ELR (cell line): ENCODE measurements at places on chromosomes 4 and X.
A peak's percentile ranks its signal among the peaks of the same experiment; 100 is the strongest.

DNA sequence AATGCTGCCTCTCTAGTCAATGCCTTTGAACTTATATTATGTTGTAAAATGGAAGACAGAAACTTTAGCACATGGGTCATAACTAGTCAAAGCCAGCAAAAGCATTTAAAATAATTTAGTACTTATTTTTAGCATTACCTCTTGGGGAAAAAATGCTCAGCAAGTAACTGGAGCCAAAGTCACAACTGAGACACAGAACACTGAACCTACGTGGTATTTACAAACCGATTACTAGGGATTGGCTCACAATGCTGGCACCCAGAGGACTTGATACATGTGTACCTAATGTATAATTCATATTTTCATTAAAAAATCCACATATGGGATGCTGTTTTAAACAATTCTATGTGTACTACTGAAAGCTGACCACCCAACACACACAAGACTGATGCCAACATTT lies 38.4 kb downstream of the PHKA2 start:
- DNase-seq = no peak

DNA sequence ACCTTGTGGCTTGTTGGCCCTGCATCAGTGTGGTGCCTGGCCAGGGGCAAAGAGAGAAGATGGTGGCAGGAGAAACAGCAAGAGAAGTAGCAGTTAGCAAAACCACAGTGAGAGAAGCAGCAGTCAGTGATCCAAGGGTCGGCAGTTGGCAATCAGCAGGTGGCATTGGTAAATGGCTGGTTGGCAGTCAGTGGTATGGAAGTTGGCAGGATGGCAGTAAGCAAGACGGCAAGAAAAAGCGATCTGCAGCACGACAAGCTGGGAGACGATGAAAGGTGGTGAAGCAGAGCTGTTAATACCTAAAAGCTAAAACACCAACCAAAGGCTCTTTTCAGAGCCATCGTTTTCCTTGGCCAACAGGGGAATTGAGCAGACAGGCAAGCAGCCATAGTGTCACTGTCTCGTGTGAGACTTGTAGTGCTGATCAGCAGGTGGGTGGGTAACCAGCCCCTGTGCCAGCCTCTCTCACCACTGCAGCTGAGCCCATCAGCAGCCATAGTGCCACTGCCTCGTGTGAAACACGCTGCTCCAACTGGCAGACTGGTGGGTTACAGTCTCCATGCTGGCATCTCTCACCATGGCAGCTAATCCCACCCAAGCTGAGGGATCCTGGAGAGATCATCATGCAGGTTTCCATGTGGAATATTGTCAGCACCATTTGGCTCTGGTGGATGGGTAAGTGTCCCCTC lies 2078.4 kb downstream of the PCDH7 start:
- DNase-seq = no peak

DNA sequence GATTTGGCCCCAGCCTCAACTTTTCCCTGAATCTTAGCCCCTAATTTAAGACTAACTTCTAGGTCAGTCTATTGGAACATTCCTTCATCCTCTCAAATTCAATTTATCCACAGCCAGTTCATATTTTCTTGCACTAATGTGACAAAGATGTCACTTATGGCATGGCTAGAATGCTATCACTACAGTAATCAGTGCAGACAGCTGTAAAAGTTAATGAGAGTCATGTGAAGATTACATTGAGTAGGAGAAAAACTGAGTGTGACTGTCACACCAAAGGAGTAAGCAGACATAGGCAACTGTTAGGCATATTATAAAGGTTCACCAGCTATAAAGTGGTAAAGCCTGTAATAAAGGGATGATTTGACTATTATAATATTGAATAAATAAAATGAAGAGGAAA lies 42.6 kb downstream of the GABRG1 start:
- no peak for DNase-seq

GRCh38 chrX:94511564-94511963 lies 837.6 kb downstream of the FAM133A start:
- no peak for DNase-seq

GRCh38 chr4:75025431-75025830 lies 92.5 kb downstream of the PARM1 start:
- no peak for DNase-seq

DNA sequence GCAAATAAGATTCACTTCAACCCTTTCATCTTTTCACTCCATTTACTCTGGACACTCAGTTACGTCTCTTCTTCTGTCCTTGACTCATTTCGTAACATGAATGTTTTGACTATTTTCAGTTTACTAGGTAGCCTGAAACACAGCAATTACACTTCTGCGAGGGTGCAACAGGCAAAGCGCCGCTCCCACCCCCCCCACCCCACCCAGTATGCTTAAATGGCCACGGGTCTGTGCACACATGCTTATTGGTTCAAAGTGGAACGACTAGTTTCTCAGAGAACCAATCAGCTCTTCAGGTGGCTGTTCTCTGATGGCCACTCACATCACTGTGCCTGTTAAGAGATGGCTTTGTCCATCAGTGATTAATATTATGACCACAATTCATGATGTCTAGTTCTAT lies 3.5 kb downstream of the BEND4 start:
- no peak for DNase-seq

DNA sequence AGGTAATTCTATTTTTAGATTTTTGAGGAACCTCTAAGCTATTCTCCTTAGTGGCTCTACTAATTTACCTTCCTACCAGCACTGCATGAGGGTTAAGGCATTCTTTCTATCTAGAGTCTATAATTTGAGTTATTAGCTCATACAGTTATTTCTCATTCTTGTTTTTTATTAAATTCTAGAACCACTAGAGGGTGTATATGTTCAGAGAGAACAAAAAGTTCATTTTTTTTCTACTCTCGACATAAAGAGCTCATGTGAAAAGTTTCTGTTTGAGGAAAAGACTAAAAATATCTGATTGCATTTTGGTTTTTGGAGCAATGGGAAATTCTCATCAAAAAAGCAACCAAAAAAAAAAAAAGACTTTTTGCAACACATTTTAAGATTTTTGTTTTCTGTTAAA lies 57.0 kb upstream of the LRAT start:
- DNase-seq = peak; percentile 23

GRCh38 chr4:29128810-29129209 lies 1591.4 kb upstream of the PCDH7 start:
- no peak for DNase-seq

DNA sequence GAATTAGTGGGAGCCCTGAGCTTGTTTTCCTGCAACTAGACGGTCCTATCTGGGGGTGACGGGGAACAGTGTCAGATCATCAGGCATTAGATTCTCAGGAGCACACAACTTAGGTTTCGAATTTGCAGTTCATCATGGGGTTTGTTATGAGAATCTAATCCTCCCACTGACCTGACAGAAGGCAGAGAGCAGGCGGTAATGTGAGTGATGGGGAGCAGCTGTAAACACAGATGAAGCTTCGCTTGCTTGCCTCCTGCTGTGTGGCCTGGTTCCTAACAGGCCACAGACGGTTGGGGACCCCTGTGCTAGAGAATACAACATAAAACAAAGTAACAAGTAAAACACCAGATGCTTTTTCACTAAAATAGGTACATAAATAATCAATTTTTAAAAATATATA lies 86.2 kb upstream of the BLTP1 start:
- no peak for DNase-seq

DNA sequence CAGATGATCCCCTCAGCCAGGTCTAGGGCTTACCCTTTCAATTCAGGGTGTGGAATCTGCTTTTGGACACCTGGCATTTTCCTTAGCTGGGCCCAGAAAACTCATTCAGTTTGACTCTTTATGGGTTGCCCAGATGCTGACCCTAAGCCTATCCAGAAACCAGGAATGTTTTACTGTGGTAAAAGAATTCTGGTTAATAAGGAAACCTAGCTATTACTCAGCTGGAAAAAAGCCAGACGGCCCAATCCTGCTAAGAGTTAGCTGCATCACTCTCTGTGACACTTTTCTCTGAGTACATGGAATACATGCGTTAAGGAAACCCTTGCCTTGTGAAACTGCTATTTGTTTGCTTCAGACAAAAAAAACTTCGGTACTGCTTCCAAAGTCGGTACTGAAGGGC lies 28.0 kb downstream of the ING2 start:
- DNase-seq = peak; percentile 87
